ENCODE measurements at places on chromosomes 3 and 15.

- DNase-seq = no peak
Measured at GRCh38 chr3:4716266-4716665, 223.1 kb downstream of the ITPR1 start.

GRCh38 chr3:171286580-171287249 lies 173.5 kb downstream of the TNIK start:
- DNase-seq = peak; percentile 90

- no peak for DNase-seq
Measured at GRCh38 chr3:42173307-42173706, 82.2 kb downstream of the TRAK1 start.

- peak; percentile 36 for DNase-seq
Measured at GRCh38 chr3:197454014-197454413, 101.8 kb downstream of the BDH1 start.

DNA sequence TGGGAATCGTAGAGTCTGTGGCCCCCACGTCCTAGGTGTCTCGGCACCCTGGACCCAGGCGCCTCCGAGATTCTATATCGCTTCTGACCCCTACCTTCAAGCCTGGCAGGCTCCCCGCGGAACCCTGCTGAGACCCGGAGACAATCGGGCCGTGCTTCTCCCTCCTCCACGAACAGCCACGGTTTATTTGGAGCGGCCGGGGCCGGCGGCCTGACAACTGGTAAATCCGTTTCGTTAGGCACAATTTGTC lies 1.4 kb downstream of the GATA2 start:
- DNase-seq = no peak

DNA sequence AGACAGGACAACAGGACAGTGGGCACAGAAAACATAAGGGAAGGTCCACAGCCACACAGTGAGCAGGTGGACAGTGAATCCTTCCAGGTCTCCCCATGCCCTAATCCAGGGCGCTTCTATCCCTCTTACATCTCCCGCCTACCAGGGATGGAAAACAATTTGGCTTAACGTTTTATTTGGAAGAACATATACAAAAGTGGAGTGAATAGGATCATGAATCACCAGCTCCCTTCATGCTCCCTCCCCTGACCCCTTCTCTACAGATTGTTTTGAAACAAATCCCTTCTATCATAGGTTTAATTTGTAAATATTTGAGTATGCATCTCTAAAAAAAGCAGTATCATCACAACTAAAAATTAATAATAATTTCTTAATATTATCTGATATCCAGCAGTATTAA lies 52.5 kb downstream of the CLDN11 start:
- DNase-seq = no peak

DNA sequence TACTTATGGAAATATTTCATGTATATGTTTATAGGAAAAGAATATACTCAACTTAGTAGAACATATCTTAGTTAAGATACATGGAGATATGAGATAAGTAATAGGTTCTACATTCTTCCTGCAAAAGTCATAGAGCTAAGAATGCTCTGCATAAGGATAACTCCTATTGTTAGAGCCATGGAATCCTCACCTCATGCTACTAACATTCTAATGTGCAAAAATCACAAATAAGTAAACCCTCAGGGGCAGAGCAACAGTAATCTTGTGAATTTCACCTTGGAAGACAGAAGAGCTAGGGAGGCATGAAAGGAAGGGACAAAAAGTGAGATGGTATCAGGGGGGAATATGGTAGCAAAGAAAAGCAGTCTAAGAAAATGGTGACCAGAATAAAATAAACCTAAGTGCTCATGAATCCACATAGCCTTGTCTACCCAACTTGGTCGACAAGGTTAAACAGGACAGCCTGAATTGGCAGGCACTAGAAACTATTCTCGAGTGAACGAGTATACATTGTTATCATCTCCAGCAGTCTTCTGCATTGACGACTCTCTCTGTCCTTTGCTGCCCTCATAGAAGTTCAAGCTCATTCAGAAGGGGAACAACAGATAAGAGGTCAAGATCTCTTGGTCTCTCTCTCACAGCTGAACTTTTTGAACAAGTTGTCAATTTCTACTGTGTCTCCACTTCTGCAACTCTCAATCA lies 52.8 kb downstream of the XRN1 start:
- peak; percentile 8 for DNase-seq

- DNase-seq = no peak
Measured at GRCh38 chr3:129603991-129604749, 2.3 kb downstream of the PLXND1 start.

DNA sequence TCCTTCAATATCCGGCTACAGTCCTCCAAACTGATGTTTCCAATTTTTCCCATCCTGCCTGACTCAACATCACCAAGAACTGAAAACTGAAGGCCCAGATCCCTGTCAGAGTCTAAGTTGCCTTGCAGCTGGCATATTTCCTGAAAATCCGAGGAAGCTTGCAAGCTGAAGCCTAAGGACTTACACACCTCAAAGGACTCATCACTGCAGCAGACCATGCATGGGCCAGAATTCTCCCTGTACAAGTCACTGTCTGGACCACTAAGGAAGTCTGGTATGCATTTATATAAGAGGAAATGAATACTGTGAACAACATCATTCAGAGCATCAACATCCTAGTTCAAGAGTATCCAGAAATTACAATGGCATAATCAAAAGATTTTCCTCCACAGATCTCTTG lies 548.8 kb upstream of the MDFIC2 start:
- DNase-seq = peak; percentile 54

GRCh38 chr3:95394286-95394685 lies 1331.4 kb downstream of the NSUN3 start:
- DNase-seq = no peak

DNA sequence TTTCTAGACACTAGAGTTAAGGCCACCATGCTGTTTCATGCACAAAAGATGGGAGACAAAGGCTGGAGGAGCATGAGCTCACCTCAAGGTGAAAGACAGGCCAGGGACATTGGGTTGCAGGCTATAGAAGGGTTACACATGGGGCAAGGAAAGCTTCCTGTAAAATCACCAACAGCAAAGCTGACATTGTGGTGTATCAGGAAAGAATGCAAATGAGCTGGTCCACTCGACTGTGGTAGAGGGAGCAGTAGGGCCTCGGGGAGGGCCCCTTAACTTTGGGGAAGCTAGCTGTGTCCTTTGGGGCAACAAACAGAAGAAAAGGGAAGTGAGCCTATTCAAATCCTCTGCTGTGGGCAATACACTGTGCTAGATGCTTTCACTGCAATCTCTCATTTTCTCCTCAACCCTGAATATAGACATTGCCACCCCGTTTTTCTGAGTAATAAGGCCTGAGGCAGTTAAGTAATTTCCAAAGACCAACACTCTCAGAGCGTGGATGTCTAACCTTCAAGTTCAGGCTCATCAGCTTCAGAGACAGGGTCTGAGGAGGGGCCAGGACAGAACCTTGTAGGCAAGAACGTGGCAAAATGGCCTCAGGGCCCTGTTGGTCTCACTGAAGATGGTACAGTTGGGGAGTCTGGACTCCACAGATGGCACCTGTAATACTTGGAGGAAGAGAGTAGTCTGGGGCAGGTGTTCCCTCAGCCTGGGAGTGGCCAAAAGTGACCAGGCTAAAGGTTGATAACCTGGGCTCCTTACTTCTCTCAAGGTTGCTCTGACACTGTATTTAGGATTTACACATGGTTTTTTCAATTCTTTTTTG lies 24.1 kb downstream of the CX3CR1 start:
- DNase-seq = no peak

Data from fibroblast of pulmonary artery (primary cell).